Activated B cell treated with CpG ODN at 0.5 μM for 24 hours (primary cell): ENCODE measurements at places on chromosomes 16 and 17.

- H3K36me3 ChIP-seq, result no peaks in the 10 kb centered on the region
- H3K4me3 ChIP-seq, result no peak overlapping the region
- H3K27me3 ChIP-seq, result no peaks in the 10 kb centered on the region
- no peak overlapping the region for H3K27ac ChIP-seq
- no peak for DNase-seq
These were observed 180.0 kb downstream of the TOX3 start for GRCh38 chr16:52366983-52367382.

DNA sequence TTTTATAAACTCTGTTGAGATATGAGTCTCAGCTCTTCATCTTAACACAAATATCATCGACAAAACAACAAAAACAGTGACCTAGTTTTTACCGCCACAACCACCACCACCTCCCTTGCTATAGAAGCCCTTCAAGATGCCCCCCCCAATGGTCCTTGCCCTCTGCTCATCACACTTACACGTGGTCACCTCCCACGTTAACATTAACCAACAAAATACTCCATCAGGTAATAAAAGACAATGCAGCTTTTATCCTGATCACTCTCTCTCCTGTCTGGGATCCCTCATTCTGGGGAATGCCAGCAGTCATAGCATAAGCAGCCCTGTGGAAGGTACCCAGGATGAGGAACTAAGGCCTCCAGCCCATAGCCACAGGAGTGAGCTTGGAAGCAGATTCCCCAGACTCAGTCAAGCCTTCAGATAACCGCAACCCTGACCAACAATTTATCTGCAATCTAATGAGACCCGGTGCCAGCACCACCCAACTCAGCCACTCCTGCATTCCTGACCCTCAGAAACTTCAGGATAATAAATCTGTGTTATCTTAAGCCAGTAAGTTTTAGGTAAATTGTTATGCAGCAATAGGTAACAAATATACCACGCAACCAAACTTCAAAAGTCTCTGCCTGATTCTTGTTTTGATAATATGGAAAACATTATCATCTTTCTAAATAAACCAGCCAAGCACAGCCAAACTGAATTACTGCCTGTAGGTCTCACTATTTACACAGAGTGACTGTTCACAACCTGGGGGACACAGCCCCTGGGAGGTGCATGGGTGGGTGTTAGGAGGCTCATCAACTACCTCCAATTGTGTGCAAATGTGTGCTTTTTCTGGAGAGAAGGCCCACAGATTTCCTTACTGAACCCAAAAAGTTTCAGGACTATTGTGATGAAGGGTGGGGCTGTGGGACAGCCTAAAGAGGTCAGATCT lies 6.1 kb downstream of the PECAM1 start:
- H3K27ac ChIP-seq, result no peak overlapping the region
- no peaks in the 10 kb centered on the region for H3K27me3 ChIP-seq
- no peak overlapping the region for H3K4me3 ChIP-seq
- H3K4me1 ChIP-seq, result peaks cover 6% of the 10 kb centered on the region
- peaks cover 72% of the 10 kb centered on the region for H3K36me3 ChIP-seq

- peaks cover 13% of the 10 kb centered on the region for H3K4me1 ChIP-seq
- no peak for DNase-seq
- H3K27ac ChIP-seq, result no peak overlapping the region
- no peak overlapping the region for H3K4me3 ChIP-seq
These were observed 3.4 kb upstream of the RASD1 start for GRCh38 chr17:17499402-17500145.

DNA sequence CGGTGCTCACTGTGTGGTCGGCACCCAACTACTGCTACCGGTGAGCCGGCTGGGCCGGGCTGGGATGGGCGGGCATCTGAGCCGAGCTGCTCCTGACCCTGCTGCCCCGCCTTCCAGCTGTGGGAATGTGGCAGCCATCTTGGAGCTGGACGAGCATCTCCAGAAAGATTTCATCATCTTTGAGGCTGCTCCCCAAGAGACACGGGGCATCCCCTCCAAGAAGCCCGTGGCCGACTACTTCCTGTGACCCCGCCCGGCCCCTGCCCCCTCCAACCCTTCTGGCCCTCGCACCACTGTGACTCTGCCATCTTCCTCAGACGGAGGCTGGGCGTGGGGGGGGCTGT lies 6.9 kb downstream of the TBX6 start:
- no peak for DNase-seq
- peaks cover 4% of the 10 kb centered on the region for H3K4me1 ChIP-seq
- no peaks in the 10 kb centered on the region for H3K27me3 ChIP-seq
- H3K4me3 ChIP-seq, result no peak overlapping the region
- H3K36me3 ChIP-seq, result peaks cover 57% of the 10 kb centered on the region

- H3K27ac ChIP-seq, result no peak overlapping the region
These were observed 409.6 kb downstream of the NPIPA8 start for GRCh38 chr16:17926866-17927399.

DNA sequence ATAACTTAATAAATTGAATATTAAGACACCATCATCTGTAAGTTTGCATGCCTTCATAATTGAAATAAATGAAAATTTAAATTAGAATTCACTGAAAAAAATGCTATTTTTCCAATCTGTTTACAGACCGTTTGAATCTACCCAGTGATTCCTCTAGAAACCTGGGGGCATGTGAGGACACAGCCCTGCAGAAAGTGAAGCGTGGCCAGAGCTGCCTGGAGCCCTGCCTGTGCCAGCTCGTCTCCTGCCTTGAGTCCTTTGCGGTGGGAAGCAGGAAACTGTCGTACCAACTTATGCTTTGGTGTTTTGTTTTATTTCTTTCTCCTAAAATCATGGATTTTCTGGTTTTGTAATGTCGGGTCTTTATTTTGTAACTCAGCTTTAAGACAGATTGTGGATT lies 67.8 kb upstream of the FA2H start:
- no peaks in the 10 kb centered on the region for H3K36me3 ChIP-seq
- no peak for DNase-seq
- no peak overlapping the region for H3K27ac ChIP-seq
- H3K4me3 ChIP-seq, result no peak overlapping the region
- H3K27me3 ChIP-seq, result peaks cover 5% of the 10 kb centered on the region
